Anterior cingulate cortex (tissue), 58 donors: ENCODE measurements at places on chromosomes 2 and 18.

DNA sequence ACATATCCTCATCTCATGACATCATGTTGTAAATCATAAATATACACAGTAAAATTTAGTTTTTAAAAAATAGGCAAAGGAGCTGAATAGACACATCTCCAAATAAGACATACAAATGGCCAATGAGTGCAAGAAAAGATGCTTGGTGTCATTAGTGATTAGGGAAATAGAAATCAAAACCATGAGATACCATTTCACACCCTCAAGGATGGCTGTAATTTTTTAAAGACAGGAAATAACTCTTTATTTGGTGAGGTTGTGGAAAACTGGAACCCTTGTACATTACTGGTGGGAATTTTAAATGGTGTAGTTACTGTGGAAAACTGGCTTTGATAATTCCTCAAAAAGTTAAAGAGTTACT is 141.6 kb downstream of the PTRHD1 start:
- DNase-seq = no peak

- no peak for DNase-seq
Measured at GRCh38 chr2:26581991-26582842, 58.9 kb downstream of the CIB4 start.

DNA sequence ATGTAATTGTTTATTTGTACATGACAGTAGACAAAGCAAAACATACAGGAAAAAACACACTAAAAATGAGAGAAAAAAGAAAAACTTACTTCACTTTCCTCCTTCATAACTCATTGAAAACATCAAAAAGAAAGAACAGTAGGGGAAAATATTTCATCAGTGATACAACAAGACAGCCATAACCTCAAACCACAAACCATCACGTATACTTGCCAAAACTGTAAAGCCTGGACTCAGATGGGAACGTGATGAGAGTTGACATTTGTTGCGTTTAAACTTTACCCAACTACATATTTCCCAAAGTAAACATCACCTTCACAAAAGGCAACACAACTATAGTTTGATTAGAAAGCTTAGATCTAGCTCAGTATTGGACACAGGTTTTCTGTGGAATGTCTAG is 278.2 kb upstream of the COL3A1 start:
- DNase-seq = no peak

DNA sequence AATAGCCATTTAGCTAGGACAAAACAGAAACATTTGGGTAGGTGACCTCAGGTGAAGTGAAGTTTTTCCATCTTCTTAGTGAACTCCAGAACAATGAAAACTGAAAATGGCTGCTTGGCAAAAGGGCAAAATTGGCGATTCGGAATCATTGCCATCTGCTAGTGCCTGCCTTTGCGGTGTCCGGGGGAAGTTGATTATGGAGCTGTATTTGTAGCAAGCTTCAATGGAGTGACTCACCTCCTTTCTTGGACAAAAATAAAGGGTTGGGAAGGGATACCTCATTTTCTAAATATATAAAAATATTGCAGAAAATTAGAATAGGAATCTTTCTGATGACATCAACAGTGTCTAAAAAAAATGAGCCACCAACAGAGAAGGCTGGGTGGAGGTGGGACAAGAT is 460.5 kb downstream of the TGIF1 start:
- DNase-seq = no peak

DNA sequence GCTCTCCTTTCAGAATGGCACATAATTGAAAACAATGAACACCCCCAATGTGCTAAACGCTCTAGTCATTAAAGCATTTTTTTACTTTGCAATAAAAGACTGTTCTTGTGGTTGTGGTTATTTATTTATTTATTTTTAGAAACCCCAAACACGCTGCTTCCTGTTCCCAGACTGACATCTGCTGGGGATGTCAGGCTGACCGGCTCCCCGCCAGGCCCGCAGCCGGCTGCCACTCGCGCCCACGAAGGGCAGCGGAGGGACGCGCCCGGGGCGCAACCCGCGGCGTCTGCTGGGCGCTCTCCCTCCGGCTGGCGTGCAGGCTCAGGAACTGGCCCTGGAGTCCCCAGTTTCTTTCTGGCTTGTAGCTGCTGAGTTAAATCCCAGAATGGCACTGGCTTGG is 83.1 kb upstream of the SP3 start:
- no peak for DNase-seq

GRCh38 chr2:211371465-211371864 is 815.1 kb downstream of the CPS1 start:
- DNase-seq = no peak
